CD8-positive, alpha-beta memory T cell (primary cell): ENCODE measurements at places on chromosomes 11 and 22.
A peak's percentile ranks its signal among the peaks of the same experiment; 100 is the strongest.

DNA sequence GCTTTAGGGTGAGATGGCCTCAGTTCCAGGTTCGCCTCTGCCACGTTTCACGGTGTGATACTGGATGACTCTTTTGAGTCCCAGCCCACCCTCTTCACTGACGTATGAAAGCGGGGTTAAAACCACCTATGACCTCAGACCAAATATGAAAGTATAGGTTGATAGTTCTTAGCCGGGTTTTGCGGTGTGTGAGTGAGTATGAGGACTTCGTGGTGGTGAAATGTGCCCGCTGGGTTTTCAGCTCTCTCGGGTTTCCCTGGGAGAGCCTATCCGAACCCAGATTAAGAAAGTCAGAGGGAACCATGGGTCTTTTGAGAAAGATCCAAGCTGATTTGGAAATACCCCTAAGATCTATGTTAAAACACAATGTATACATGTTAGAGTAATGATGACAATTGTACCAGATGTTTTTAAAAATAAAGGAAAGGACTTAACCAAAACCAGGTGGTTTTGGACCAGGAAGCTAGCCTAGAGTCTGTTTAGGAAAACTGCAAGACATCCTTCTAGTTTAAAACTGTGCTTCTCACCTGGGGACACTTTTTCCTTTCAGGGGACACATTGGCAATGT, 25.8 kb upstream of the ST3GAL4 start:
- peak; percentile 41 for DNase-seq

DNA sequence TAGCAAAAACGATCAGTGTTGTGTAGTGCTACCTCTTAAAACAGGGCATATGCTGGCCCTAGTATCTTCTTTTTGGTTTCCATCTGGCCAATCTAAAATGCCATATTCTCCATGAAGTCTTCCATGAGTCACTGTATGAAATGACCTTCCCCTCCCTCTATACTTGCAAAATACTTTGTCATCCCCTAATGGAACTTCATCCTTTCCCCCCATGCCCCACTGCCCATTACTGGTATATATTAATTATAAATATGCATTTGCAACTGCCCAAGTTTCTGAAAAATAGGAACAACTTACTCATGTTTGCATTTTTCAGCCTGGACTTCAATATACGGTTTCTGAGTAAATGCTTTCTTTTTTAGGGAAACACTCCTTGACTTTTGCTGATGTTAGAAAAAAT, 4.5 kb downstream of the APIP start:
- no peak for DNase-seq

- no peak for DNase-seq
Observed at GRCh38 chr22:20965888-20966855, 883 bp upstream of the AIFM3 start.

- no peak for DNase-seq
Observed at GRCh38 chr11:104339380-104339831, 175.5 kb upstream of the PDGFD start.

DNA sequence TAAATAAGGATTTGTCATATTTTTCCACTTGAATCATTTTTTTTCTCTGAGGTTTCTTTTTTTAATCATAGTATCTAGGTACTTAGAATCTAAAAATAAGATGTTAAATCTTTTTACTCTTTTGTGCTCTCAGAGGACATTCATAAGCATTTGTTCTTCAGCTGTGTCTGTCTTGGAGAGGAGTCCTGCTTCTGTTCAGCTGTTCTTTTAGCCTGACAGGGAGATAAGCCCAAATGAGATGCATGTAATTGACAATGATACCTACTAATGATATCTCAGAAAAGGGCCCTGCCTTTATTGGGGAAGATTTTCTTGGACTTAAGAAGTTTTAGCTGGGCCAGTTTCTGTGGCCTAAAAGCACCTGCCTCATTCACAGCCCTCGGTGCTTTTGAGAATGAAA, 156.9 kb downstream of the NCAM1 start:
- no peak for DNase-seq

GRCh38 chr22:39454385-39454871, 2.4 kb upstream of the MGAT3 start:
- no peak for DNase-seq

GRCh38 chr11:11583801-11584529, 37.8 kb downstream of the GALNT18 start:
- DNase-seq, result no peak

- DNase-seq, result no peak
Observed at GRCh38 chr11:131691181-131692041, 321.0 kb downstream of the NTM start.

DNA sequence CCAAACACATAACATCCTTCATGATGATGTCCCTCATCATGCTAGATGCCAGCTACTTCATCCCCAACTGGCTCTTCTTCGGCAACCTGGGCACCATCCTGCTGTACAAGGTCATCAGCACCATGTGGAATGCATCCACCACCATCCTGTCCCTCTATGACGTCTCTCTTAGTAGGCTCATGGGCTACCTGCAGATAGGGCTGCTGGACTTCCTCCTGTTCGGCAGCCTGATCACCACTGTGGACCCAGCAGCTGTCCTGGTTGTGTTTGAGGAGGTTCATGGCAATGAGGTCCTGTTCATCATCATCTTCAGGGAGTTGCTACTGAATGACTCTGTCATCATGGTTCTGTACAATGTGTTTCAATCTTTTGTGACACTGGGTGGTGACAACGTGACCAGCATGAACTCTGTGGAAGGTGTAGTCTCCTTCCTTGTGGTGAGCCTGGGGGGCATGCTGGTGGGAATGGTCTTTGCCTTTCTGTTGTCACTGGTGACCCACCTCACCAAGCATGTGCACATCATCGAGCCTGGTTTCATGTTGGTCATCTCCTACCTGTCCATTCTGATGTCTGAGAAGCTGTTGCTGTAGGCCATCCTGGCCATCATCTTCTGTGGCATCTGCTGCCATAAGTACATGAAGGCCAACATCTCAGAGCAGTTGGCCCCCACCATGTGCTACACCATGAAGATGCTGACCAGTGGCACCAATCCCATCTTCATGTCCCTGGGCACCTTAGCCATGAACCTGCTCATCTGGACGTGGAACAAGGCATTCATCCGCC, 120.7 kb upstream of the SERPIND1 start:
- DNase-seq, result no peak

DNA sequence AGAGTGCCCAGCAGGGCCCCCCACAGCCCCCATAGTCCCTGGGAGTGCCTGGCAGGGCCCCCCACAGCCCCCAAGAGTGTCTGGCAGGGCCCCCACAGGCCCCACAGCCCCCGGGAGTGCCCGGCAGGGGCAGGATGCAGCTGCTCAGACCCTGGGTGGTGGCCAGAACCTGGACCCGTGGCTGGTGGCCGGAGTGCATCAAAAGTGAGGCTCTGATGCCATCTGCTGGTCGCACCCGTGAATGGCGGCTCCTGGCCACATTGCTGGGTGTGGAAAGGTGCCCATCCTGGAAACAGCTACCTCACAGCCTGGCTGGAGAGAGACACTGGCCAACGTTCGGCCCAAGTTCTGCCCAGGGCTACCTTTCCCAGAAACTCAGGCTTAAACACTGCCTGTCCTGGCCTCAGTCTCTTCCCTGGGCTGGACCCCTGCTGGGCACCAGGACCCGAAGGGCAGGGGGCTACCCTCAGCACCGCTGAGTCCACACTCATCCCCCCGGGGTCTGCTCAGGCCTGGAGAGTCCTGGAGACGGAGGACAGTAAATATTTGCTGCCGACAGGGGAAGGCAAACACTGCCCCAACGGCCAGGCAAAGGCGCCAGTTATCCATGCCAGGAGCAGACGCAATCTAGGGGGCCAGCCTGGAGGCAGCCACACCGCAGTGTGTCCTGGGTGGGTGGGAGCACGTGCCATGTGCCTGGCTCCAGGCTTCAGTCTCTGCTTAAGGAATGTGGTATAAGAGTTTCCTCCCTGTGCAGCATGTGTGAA, 4.4 kb downstream of the INS start:
- peak; percentile 25 for DNase-seq

- no peak for DNase-seq
Observed at GRCh38 chr11:68457898-68458249, 2.7 kb upstream of the PPP6R3 start.

GRCh38 chr11:125179346-125179745, 14.8 kb downstream of the PKNOX2 start:
- no peak for DNase-seq

DNA sequence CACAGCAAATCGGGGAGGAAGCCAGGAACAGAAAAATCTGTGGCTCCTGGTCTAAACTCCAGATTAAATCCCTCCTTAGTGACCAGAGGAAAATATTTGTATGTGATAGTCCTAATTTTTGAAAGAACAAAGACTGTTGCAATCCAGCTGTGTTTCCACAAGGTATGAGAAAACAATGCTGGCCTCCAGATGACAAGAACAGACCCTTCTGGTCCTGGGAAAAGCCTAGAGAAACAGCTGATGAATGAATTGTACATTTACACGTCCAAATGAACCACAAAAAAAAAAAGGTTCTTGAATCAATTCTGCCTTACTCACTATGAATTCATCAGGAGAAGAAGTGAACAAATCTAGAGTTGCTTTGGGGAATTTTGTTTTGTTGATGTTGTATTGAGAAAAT, 63.7 kb downstream of the ETS1 start:
- DNase-seq, result no peak

DNA sequence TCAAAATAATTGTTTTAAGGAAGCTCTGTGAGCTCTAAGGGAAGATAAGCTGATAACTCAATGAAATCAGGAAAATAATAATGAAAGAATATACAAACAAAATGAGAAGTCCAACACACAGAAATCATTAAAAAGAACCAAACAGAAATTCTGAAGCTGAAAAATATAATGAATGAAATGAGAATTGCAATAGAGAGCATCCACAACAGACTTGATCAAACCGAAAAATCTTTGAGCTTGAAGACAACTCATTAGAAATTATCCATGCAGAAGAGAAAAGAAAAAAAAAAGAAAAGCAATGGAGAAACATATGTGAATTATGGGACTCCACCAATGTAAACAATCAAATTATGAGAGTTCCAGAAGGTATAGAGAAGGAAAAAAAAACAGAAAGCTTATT, 101.0 kb downstream of the BBOX1 start:
- no peak for DNase-seq

GRCh38 chr22:32693102-32693501, 108.4 kb upstream of the TIMP3 start:
- no peak for DNase-seq

DNA sequence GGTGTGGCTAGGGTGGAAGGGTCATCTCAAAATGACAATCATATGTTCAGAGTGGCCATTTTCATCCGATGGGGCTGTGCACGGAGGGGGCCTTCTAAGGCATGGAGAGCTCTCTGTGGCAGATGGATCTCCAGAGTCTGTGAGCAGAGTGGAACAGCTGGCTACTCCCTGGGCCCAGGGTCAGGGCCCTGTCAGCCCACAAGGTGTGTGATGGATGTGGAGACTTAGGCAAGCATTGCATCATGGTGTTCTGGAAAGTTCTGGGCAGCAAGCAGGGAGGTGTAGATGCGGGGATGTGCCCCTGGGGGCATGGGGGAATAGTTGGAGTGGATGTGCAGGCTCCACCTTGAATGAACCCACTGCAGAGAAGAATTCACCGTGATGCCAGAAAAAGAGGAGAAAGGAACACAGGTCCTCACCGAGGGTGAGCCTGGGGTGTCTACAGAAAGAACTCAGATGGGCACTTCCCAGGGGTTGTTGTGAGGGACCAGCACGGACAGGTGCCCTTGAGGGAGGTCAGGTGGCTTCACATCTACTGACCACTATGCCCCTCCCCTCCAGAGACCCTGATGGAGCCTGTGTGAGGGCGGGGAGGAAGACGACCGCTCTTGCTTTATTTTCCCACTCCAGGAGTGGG, 51.1 kb downstream of the CHRDL2 start:
- no peak for DNase-seq

DNA sequence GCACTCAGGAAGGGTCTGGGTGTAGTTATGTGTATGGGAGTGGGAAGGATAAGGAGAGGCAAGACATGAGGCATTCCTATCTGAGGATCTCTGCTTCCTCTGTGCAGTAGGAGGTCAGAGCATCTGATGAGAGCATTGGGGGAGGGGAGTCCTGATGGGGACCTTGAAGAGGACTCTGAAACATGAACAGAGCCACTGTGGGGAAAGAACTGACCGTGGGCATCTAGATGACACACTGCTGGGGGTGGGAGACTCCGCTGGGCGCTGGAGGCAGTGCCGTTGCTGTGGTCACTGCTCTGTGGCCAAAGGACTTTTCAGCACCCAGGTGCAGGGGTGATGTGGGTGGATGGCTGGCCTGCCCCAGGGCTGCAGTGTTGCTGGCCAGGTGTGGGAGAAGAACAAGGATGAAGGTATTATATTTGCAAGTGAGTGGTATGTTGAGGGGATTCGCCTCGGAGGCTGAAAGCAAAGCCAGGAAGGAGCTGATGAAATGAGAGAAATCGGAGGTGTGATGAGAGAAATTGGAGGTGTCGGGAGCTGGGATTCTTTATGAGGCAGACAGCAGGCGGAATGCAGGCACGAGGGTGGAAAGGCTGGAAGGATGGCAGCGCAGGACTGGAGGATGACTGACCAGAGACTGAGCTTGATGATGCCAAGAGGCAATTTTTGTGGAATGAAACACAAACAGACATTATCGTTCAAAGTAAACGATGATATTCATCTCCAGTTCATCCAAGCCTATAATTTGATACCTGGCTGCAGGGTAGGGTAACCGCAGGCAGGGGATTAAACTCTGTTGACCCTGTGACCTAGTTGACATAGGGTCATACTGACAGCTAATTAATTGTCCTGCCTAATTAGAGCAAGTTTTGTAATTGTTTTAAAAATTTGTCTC, 19.4 kb upstream of the TMPRSS4 start:
- DNase-seq, result no peak

DNA sequence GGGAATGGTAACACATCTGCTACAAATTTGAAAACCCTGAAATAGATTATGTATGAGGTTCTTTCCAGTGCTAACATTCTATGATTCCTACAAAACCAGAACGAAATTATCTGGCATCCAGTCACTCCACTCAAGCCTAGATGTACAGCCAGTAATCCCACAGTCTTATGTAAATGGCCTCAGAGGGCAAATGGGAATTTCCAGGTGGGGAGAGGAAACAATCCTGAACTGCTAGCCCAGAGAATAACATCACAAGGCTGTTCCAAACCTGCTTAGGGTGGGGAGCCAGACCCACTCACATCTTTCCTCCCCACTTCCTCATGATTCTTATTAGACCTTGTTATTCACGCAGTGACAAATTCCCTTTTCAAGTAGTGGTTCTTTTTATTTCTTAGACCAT, 3.5 kb downstream of the FIBIN start:
- no peak for DNase-seq

GRCh38 chr11:10526974-10527918, 13.7 kb downstream of the RNF141 start:
- no peak for DNase-seq

- DNase-seq, result peak; percentile 43
Observed at GRCh38 chr22:20244691-20245576, 23.2 kb downstream of the RTN4R start.
